ENCODE measurements at places on chromosomes 5 and 9.

DNA sequence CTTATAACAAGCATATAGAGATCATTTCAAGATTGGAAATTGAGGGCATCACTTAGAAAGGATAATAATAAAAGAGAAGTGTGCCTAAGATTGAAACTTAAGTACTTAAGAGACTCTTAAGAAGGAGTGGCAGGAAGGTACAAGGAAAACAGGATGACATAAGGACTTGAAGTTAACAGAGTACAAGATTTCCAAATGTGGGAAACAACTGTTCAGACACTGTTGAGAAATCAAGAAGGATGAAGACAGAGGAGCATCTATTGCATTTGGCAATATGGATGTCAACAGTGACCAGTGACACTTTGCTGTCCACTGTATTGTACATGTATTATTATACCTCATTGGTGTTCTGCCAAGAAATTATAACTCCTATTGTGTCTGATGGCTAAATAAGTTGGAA lies 157.8 kb upstream of the PTGER4 start:
- DNase-seq = no peak

DNA sequence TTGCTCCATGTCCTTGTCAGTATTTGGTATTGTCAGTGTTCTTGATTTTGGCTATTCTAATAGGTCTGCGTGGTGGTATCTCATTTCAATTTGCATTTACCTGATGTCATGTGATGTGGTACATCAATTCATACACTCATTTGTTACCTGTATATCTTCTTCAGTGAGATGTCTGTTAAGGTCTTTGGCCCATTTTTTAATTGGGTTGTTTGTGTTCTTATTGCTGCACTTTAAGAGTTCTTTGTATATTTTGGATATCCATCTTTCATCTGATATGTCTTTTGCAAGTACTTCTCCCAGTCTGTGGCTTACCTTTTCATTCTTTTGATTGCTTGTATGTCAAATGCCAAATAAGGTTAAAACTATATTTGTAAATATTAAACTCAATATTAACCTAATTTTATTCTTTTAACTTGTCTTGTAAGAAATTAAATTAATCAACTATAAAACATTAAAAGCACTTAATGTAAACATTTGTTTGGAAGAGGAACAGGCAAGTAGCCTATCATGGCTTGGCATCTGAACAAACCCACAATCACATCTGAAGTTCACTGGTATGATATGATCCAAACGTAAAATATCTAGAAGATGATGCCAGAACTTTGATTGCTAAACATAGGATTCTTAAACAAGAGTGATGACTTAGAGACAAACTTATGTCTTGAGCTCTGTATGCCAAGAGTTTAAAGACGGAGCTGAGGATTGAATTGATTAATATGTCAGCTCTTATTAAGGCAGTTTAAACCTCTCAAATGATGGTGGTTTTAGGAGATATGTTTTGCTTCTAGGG lies 587.3 kb downstream of the ANXA1 start:
- DNase-seq = no peak

DNA sequence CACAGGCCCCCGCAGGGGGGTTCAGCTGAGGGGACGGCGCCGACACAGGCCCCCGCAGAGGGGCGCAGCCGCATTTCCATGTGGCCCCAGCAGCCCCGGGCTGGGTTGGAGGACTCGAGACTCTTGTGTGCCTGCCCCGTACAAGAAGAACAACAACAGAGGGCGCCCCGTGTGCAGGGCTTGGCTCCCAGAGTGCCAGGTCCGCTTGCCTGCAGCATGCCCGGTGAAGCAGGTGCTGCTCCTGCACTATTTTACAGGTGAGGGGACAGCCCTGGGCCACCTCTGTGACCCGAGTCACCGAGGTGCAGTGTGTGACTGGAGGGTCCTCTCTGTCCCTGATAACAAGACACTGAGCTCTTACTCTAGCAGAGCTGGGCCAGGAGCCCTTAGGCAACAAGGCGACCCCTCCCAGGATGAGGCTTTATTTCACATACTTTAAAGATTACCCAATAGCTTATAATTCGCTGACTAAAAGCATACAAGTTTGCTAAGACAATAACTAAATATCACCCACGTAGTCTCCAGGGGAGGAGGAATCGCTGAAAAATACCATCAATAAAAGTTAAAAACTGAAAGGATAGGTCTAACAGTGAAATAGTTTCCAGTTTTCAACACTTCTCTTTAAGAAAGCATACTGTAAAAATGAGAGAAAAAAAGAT lies 41.7 kb upstream of the SLC9A3 start:
- no peak for DNase-seq

DNA sequence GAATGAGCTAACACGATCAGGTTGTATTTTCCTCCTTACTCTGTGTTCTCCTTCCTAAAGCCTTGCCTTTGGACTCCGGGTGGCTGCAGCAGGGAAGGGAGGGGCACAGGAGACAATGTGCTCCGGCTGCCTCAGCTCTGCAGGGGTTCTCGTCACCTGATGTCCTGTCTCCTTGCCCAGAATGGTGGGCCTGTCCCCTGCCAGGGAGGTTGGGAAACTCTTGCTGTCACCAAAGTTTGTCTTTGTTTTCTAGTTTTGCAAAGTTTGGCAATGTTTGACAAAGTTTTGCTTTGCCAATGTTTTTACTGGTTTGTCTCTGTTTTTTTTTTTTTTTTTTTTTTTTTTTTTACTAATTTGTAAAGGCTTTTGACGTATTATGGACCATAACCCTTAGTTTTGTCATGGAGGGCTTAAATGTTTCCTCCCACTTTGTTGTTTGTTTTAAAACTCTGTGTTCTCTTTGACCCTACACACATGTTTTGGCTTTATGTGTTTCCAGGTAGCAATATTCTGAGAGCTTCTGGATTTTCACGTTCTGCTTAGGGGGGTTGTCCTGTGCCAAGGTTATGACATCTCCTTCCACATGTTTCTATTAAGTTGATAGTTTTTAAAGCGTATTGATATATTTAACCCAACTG lies 49.3 kb downstream of the GADD45G start:
- DNase-seq = no peak

- peak; percentile 19 for DNase-seq
Measured at GRCh38 chr9:133619791-133620190, 10.6 kb upstream of the FAM163B start.

DNA sequence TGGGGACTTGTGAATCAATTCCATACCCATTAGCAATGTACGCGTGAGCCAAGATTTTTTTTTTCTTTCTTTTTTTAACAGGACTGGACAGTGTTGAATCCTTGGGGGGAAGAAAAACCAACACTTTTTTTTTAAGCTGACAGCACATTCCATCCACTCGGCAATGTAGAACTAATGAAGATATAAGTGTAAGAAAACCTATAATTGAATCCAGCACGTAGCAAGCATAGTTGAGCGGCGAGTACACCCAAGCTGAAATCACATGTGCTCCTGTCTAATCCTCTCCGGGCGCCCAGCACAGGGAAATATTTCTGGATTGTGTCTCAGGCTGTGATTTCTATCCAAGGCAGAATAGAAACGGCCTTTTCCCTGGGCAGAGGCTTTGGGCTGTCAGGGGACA lies 118.2 kb downstream of the BOD1 start:
- no peak for DNase-seq

- DNase-seq = no peak
Measured at GRCh38 chr9:15286161-15286821, 20.7 kb downstream of the TTC39B start.

- DNase-seq = no peak
Measured at GRCh38 chr9:1960342-1961042, 54.7 kb upstream of the SMARCA2 start.

DNA sequence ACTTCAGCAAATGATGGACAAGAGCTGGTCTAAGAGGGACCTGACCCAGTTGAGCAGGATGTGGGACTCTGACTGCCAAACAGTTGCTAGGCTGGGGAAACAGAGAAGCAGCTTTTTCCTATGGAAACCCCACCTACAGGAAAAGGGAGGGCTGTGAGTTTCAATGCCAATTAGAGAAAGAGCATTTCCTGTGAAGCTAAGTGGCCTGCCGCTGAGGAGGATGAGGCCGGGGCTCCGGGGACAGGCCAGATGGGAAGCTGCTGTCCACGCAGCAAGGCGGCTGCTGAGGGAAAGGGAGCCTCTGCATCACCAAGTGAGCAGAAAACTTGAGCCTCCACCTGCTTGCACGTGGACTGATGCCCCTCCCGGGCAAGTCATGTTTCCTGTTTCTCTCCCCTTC lies at the start of gene PCDH12:
TSS of gene PCDH12 (minus strand) at position 90 of the 400 bp plus-strand sequence. CDS start 351 bp downstream, outside the sequence.
- DNase-seq = no peak

DNA sequence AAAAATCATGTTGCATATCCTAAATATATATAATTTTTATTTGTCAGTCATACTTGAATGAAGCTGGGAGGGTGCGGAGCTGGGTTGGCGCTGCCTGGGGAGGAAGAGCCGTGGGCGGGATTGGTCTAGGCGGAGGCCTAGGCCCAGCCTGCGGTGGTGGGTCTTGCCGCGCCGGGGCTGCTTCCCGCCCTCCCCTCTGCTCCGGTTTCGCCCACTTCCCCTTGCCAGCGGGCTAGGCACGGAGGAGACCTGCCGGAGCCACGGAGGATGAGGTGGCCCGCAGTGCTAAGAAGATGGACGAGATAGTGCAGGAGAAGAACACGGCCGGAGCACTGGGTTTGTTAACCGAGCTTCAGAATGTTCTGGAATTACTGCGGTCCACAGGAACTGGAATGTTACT lies 54.0 kb upstream of the IGFBPL1 start:
- no peak for DNase-seq

- DNase-seq = no peak
Measured at GRCh38 chr5:58002323-58002722, 457.6 kb downstream of the PLK2 start.

DNA sequence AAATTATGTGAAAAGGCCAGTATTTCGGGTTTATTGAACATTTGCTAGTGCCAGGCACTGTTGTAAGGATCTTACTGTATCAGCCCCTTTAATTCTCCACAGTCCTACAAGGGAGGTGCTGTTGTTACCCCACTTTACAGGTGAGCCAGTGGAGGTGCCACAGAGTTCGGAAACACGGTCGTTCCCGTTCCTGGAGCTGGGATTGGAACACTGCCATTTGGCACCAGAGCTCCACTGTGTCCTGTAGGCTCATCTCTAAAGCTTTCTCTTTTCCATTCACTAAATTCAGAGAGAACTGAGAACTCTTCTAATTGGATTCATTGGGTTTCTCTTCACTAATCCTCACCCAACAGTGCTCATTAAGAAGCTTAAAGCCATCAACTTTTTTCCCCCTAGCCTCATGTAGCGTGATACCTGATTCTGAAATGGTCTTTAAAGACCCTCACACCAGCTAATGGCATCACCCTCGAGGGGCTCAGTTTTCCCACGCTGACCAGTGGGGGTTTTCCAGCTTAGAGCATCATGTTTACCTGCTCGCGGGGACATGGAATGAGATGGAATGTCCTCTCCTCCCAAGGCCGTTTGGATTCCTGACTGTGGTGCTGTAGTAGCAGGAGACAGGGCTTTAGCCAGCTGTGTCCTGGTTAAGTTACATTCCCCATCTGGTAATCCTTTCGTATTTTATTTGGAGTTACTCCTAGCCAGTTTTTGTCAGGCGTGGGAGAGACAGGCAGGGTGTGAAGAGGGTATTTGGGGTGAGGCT lies 5.8 kb downstream of the ERGIC1 start:
- DNase-seq = no peak

GRCh38 chr9:107567462-107567861 lies 77.9 kb upstream of the KLF4 start:
- DNase-seq = no peak

GRCh38 chr9:106771608-106772007 lies 91.4 kb upstream of the ZNF462 start:
- DNase-seq = no peak

DNA sequence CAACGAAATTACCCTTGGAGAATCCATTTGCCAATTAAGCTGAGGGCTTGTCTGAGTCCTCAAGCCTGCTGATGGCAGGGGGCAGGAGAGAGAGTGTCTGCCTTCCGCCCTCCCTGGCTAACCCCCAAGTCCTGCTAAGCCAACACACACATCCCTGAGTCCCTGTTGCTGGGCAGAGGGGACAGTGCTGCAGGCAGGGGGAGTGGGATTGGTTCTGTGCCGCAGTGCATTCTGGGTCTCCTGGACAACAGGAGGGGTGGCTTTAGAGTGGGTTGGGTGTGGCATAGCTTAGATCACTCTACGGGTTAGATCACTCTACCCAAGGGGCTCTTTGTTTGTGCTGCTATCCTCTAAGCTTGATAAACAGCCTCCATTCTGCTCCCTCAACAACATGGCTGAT lies 427.7 kb downstream of the CDK5RAP2 start:
- no peak for DNase-seq

- DNase-seq = no peak
Measured at GRCh38 chr5:150263801-150264621, 25.6 kb downstream of the CAMK2A start.

DNA sequence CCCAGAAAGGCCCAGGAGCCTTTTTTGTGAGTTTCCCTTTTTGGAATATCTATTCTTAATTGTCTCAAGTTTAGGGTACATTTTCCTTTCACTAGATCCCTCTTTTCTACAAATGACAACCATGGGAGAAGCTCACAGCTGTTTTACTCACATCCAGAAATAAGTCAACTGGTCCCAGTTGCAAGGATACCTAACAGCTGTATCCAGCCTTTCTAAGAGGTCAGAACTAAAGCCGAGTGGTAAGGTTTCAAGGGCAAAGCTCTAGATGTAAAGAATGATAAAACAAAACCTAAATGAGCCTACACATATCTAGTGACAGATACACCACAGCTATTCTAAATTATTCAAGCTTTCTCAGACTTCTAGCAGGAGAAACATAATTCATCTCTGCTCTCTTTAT lies 4.4 kb downstream of the FGF10 start:
- no peak for DNase-seq

DNA sequence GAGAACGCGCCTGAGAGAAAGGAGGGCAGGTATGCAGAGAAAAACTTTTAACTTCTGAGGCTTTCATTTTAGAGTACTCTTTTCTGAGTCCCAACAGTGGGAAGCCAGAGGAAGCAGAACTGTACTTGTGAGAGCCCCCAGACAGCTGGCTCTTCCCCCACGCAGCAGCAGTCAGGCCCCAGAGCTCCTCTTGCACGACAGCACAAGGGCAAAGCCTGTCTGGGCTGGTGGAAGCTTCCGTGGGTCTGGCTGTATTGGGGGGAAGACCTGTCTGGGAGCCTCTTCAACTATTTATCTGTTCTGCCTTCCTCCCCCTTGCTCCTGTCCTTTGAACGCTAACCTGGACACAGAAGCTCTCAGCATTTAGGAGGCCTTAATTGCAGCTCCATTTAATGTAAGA lies 68.2 kb downstream of the THBS4 start:
- peak; percentile 22 for DNase-seq
